ENCODE measurements at places on chromosomes 1 and 21. TPM values are rescaled to one million over a fixed set of nuclear protein-coding genes. Genes with fewer than 3 reads are reported as not detected.

The NES gene
- 14.9 TPM for total RNA-seq

The ANKRD34A gene
- 0.59 TPM for total RNA-seq

The MAP3K6 gene
- 52.0 TPM for total RNA-seq

DNA sequence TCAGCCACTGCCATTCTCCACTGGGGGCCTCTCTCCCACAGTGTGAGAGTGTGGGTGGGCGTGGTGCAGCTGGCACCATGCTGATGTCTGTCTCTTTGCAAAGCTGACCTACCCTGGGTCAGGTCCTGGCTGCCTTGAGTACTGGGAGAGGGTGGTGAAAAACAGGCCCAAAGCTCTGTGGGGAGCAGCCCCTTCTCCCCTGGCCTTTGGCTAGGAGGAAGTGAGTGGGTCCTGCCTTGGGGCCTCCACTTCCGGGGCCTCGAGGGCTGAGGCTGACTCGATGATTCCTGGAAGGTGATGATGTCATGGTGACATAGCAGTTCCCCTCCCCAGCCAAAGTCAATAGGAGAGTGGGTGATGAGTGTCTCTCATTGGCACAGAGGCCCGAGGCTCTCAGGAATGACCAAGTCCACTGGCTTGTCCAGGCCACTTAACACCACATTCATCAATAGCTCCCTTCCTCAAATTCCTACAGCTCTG is 53.0 kb downstream of the IER5 start:
- no peak for DNase-seq

DNA sequence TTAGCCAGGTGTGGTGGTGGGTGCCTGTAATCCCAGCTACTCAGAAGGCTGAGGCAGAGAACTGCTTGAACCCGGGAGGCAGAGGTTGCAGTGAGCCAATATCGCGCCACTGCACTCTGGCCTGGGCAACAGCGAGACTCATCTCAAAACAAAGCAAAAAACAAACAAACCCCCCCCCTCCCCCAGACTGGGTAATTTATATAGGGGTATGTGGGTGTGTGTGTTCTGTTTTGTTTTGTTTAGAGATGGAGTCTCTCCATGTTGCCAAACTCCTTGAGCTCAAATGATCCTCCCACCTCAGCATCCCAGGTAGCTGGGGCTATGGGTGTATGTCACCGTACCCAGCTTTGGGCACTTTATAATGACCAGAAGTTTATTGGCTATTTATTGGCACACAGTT is 73.6 kb downstream of the SLC27A3 start:
- no peak for DNase-seq

DNA sequence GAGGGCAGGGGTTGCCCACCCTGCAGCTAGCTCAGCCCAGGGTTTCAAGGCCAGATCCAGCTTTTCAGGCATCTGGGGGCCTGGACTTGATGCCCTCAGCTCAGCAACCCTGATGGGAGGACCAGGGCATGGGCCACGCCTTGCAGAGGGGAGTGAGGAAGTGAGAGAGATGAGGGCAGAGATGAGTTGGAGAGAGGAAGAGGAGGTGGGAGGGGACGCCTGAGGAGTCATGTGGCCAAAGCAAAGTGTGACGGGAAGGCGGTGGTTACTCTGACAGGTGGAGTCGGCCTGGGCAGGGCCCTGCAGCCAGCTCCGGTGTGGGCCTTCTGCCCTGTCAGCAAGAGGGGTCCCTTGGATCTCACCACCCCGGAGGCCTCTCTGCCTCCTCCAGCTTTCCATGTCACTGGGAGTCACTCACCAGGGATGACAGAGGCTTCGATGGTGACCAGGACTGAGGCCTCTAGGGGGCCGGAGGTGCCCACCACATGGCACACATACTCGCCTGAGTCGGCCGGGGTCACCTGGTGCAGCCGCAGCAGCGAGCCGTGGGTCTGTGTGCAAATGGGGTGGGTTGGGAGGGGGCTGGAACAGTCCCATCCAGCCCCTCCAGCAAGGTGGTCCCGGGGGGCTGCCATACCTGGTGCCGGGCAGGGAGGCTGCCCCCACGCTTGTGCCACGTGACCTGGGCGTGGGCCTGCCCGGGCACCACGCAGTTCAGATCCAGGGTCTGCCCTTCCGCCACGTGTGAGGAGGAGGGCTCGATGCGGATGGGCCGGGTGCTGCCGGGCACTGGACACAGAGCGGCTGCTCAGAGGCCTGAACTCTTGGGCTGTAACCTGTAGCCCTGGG is 40.4 kb downstream of the LDLRAD2 start:
- no peak for DNase-seq

- no peak for DNase-seq
Observed at GRCh38 chr1:186708694-186709097, 28.5 kb upstream of the PTGS2 start.
